NCI-H1105 treated with DMSO at 0.1 percent for 48 hours (cell line): ENCODE measurements at places on chromosomes 7 and 10.
A peak's percentile ranks its signal among the peaks of the same experiment; 100 is the strongest.

DNA sequence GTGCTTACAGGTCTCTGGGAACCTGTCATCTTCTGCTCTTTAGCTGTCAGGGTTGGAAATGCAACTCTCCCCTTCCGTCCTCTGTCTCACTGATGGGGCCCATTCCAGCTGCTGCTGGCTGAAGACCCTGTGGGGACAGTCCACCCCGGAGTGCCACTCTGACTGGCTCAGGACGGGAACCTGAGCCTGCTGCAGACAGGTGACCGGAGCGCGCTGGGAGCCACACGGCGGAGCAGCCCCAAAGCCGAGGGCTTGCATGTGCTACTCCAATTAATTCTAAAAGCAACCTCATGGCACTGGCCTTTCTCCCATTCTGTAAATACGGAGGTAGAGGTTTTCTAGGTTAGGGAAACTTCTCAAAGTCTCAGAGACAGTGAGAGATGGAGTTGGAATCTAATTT, 223.5 kb upstream of the PITRM1 start:
- no peak for DNase-seq

GRCh38 chr10:59131666-59132065, 44.8 kb upstream of the PHYHIPL start:
- DNase-seq = no peak

DNA sequence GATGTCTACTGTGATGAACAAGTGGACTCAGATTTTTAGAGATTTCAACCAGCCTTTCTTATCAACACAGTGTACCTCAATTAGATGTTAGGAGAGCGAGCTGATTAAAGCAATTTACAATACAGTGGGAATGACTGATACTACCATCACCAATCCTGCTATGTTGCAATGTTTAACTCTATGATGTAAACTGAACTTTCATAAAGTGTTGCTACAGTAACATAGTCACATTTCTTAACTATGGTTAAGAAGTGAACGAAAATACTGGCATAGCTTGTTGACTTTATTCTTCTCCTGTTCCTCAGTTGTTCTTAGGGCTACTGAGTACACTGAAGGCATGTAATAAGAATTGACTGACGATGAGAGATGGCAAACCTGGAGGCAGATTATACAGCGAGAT, 139.8 kb downstream of the MYOF start:
- DNase-seq = no peak

- DNase-seq = peak; percentile 36
Observed at GRCh38 chr7:93601363-93601762, 26.8 kb upstream of the CALCR start.

DNA sequence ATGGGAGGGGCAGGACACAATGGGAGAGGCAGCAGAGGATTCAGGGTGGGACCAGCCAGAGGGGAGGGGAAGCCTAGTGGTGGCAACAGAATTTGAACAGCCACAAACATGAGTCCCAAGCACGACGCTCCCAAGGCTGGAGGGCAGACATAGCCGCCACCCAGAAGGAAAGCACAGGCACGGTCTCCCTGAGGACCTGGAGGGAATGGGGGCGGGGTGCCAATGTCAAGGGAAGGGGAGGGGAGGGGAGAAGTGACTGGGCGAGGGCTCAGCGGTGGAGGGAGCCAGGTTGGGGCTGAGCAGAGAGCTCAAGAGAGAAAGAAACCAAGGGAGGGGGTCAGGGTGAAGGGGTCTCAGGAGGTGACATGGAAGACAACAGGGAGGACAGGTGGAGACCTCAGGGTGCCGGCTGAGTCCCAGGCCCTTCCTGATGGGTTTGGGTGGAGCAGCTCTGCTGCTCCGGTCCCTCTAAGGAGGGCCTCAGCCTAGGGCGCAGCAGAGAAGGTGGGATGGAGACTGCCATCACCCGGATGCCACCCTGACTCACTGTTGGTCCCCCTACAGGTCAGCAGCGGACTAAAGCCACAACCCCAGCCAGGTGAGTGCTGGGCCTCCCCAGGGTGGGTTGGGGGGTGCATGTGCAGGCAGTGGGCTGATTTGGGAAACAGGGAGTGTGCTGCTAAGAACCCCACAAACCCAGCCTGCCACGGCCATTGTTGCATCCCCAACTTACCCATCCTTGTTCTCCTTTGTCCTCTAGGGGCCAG, 24.2 kb downstream of the PILRA start:
- DNase-seq = no peak

DNA sequence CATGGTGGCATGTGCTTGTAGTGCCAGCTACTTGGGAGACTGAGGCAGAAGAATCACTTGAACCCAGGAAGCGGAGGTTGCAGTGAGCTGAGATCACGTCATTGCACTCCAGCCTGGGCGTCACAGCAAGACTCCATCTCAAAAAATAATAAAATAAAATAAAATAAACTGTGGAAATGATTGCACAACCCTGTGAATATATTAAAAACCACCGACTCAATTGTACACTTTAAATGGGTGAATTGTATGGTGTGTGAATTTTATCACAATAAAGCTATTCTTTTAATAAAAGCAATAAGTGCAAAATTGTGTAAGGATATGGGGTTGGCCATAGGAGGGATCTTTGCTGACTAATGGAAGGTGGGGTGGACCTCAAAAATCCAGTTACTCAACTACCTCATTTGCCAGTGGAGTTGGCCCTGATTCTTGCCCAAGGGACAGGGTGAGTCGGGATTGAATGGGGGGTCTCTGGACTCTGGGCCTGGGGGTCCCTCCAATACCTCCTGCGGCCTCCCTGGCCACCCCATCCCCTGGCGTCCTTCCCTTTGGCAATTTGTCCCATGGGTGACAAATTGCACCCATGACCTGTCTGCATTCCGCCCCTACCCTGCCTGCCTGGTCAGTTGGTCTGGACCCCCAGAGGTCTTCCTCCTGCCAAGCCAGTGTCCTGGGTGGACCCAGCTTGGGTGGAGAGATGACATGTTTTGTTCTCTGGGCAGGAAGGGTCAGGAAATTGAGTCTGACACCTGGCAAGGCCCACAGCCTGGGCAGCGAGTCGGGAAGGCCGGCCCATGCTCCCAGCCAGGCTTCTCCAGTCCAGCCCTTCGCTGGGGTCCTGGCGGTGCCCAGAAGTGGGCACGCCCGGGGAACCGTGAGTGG, 61.7 kb upstream of the ELN start:
- DNase-seq = no peak

GRCh38 chr10:112394475-112394875, 20.6 kb downstream of the ACSL5 start:
- DNase-seq = no peak

GRCh38 chr7:2601065-2601464, 30.7 kb upstream of the TTYH3 start:
- DNase-seq = no peak

DNA sequence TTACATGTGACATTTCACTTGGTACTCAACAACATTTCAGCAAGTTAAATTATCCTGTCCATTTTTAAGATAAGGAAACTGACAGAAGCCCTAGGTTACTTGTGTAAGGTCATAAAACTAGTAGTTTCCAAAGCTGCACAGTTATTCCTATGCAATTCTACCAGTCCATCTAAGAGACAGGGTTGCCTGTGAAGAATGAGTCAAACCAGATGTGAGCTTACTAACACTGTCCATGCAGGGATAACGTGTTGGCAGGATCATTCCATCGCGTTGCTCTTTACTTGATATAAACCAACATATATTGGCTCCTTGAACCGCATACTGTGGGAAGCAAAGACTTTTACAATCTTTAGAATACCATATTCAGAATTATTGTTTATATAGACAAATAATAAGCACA, 280.9 kb upstream of the HGF start:
- DNase-seq = no peak

DNA sequence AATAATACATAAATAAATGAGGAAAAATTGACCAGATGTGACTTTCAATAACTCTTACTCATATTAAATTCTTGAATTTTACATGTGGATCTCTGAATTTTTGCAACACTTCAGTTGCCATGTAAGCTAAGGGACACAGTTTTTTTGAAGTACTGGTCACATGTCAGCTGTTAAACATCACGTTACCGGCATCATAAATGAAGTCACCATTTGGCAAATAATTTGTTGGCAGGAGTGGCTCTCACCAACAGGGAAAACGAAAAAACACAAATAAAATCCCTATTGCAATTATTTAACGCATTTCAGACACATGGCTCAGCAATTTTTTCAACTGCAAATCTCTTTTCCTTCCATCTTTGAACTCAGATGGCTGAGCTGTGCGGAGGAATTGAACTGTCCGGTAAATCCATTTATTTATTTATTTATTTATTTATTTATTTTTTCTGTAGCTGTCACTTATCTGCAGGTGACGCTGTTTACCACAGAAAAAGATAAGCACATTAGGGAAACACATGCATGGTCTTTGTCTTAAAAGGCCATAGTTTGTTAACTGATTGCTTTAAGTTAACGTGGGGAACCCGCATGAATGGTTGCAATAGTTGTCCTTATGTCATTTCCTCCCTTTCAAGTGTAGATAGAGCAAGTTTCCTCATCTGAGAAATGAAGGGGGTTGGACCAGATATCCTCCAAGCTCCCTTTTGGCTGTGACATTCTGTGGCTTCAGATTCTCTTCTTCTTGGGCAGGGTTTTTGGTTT, 64.7 kb upstream of the JAZF1 start:
- DNase-seq = no peak

- DNase-seq = peak; percentile 34
Observed at GRCh38 chr7:16921644-16922257, 40.0 kb upstream of the AGR3 start.

DNA sequence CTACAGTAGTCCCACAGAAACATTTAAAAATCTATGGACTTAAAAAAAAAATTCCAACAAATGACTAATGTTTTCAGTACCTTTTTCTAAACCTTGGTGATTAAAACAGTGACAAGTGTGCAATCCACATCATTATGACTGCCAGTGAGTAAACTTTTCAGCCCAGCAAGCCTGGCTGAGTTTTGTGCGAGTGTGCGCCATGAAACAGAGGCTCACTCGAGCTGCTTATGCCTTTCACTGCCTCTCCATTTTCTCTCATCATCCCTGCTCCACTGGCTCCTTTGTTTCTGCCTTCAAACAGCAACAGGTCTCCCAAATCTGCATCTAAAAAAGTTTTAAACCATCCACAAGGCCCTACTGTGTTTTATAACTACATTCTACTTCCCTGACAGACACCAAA, 105.8 kb downstream of the USP6NL start:
- no peak for DNase-seq

DNA sequence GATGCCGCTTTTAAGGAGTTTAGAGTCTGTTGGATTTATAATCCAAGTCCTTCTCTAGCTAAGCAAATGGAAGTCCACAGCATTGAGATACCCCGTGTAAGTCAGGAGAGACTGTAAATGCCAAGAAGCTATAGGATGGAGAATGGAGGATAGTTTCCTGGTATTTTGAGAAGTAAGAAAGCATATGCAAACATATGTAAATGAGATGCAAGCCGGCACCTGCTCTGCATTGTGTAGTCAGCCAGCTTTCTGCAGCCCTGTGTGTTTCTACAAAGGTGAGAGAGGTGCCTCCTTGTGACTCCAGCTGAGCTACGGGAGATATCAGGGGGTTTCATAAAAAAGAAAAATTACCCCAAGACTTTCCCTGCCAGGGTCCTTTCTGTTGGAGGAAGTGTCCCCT, 176.3 kb downstream of the RPS24 start:
- DNase-seq = no peak
